Muscle of back (tissue), 13 donors: ENCODE measurements at places on chromosomes 3 and 15.

DNA sequence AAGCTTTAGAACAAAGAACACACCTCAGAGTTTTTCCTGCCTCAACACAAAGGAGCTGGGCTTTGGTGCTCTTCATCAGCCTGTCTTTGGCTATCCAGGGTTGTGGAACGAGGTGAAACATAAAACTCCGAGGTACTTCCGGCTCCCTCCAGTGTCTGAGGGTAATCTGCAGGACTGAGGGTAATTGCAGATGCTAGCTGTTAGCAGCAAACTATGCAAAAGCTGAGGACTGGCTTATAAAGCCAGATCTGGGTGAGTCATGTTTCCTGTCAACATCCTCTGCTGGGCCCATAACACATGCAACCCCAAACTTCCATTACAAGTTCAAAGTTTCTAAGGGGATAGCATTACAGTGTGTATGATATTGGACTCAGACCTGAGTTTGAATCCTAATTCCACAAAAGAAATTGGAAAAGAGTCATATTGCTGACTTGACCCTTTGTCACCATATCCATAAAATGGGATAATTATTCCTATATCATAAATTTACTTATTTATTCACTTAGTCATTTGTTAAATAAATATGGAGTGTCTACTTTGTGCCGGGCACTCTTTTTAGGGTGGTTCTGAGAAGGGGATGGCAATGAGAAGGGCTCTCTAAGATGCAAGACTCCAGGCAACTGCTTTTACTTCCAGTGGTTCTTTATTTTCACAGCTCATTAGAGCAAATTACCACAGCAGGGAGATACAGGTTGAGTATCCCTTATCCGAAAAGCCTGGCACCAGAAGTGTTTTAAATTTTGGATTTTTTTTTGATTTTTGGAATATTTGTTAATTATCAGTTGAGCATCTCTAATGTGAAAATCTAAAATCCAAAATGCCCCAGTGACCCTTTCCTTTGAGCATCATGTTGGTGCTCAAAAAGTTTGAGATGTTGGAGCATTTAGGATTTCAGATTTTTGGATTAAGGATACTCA is 9.5 kb upstream of the TRIM69 start:
- peak; percentile 79 for DNase-seq

DNA sequence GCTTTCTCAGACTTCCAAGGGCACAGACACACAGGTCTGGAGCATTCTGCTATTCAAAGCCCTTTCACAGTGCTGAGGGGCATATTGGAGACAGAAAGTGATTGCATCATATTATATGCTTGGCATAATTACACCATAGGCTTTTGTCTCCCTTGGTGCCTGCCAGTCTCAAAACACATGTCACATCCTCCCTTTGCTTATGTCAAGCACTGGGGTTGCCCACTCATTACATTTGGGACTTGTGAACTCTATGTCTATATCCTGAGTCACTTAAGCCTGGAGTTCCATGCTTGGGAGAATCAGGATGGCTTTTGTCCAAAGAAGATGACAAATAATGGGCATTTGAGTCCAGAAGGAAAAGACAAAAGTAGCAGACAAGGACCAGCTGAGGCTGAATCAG is 12.3 kb upstream of the PDZRN3 start:
- DNase-seq = no peak

- DNase-seq = no peak
Observed at GRCh38 chr3:100744671-100745070, 35.4 kb downstream of the TFG start.

DNA sequence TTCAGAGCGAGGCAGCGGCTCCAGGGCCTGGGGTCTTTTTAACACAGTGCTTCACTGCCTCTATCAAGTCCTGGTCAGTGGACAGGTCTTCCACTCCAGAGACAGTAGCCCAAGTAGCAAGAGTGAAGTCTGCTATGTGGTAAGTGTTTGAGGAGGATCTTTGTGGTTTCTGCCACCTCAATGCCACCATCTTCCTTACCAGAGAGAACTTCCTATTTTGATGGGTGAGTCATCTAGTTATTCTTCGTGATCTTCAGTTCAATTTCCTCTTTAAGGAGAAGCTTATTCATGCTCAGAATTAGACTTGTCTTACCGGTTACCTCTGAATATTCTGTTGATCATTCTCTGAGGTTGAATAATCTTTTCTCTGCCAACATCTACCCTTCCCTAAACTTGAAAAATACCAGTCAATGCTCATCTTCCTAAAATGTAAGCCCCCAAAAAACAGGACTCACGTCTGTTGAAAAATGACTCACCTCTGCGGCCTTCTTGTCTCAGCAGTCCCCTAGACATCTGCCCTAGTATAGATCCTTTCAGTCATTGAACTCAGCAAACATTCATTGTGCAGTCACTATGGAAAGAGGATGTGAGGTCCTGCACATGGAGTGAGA is 32.2 kb upstream of the BCL6 start:
- DNase-seq = no peak
